Transverse colon (tissue), 4 donors: ENCODE measurements at places on chromosomes 1 and 21. TPM values are rescaled to one million over a fixed set of nuclear protein-coding genes. Genes with fewer than 3 reads are reported as not detected.

DNA sequence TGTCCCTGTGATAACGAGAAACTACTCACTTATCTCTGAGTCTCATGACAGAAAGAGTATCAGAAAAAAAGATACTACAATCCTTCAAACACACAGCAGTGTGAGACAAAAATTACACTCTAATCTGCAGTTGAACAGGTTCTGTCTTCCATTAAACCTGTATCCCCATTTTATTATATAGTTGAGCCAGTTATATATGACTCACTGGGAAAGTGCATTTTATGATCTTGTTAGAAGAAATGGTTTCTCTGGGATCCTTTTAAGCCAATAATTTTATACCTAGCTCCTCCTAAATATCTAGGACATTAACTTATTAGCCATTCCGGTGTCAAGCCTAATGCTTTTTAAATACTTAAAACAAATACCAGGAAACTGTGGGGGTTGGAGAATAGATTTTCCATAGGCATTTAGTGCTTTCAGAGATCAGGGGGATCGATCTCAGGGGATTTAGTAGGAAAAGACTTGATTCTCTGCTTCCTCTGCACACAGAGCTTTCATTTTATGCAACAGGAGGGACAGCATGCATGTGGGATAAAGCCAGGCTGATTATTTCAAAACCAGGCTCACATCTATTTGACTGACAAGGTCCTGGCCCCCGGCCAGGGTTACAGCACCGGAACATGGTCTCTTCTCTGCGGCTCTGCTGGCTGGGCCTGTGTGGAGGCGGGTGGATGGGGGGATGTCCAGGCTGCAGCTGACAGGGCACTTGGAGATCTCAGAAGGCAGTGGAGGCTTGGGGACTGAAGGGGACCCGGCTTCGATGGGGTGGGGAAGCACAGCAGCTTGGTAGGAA is 310.6 kb downstream of the DISC1 start:
- no peak for DNase-seq

GBP5 gene
- 1.5 TPM for total RNA-seq

SPATA45 gene
- total RNA-seq = not detected

CHIA gene
- total RNA-seq = not detected

CA14 gene
- not detected for total RNA-seq

DNA sequence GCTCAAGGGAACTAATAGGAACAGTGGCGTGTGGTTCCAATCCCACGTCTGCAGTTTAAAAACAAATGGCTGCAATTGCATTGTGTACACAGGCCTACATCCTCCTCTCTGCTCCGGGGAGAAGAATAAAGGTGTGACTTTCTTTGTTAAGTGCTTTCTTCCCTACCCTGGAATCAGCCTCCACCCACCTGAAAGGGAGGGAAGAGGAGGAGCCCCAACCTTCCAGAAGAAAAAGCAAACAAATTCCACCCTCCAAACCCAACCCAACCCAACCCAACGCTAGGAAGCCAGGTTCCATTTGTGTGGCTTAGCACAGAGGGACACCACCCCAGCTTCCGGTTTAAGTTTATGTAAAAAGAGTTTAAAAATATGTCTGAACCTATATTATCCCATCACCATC is 11.8 kb upstream of the BACE2 start:
- DNase-seq = peak; percentile 43

GRCh38 chr1:153805886-153806719 is 30.9 kb downstream of the SLC27A3 start:
- no peak for DNase-seq

NOS1AP gene
- 11.4 TPM for total RNA-seq
